ENCODE measurements at places on chromosomes 12 and 14.

GRCh38 chr14:65302571-65303189 lies 109.8 kb upstream of the FUT8 start:
- no peak for DNase-seq

- DNase-seq, result no peak
Observed at GRCh38 chr12:108477055-108477880, 37.8 kb upstream of the FICD start.

DNA sequence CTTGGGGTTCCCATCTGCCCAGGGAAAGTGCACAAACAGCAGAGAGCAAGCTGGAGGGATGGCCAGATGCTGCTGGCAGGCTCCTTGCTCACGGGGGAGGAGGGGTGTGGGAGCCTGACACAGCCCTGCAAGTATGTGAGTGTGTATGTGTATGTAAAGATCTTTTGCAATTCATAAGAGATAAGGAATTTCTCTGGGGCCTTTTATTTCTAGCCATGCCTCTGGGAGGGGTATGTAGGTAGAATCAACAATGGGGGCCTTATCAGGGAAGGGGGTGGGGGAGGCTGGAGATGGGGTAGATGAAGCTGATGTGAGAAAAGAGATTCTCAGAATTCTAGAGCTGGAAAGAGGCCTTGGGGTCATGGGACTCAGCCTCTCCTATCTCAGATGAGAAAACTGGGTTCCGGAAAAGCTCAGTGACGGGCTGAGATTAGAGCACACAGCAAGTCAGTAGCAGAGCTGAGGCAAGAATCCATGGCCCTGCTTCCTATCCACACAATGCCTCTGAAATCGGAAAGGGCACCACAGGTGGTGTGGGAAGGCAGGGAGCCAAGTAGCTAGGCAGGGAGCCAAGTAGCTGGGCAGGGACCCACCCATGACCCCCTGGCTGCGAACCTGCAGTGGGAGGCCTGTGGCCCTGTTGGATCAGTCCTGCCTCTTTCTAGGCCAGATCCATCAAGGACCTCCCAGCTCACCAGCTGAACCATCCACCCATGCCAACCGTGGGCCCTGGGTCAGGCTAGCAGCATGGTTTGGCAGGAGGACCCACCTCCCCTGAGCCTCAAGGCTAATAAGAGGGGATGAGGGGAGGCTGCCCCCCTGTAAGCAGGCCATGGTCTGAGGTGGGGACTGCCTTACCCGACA lies 54.7 kb downstream of the PLEKHG3 start:
- DNase-seq, result no peak

GRCh38 chr12:65389436-65389835 lies 111.0 kb downstream of the MSRB3 start:
- no peak for DNase-seq

DNA sequence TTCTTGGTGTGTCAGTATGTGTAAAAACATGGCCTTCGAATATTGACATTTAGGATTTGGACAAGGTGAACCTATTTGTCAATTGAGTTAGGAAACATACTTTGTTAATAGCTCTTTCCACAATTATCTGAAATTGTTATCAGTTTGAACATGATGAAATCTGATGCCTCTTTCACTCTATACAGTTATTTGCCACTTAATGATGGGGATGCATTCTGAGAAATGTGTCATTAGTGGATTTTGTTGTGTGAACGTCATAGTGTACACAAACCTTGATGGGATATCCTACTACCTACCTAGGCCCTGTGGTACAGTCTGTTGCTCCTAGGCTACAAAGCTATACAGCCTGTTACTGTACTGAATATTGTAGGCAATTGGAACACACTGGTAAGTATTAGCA lies 4.8 kb downstream of the TULP3 start:
- no peak for DNase-seq

GRCh38 chr14:102777711-102778337 lies 575 bp downstream of the TRAF3 start:
- DNase-seq, result peak; percentile 23

GRCh38 chr14:93903342-93904184 lies 23.6 kb upstream of the FAM181A start:
- no peak for DNase-seq

GRCh38 chr12:80648881-80649280 lies 58.6 kb upstream of the MYF6 start:
- DNase-seq, result no peak

GRCh38 chr14:51957950-51958349 lies 31.4 kb upstream of the RTRAF start:
- no peak for DNase-seq

GRCh38 chr12:111389635-111390034 lies 16.1 kb upstream of the SH2B3 start:
- DNase-seq, result no peak
